ENCODE measurements at places on chromosomes 4 and X.

DNA sequence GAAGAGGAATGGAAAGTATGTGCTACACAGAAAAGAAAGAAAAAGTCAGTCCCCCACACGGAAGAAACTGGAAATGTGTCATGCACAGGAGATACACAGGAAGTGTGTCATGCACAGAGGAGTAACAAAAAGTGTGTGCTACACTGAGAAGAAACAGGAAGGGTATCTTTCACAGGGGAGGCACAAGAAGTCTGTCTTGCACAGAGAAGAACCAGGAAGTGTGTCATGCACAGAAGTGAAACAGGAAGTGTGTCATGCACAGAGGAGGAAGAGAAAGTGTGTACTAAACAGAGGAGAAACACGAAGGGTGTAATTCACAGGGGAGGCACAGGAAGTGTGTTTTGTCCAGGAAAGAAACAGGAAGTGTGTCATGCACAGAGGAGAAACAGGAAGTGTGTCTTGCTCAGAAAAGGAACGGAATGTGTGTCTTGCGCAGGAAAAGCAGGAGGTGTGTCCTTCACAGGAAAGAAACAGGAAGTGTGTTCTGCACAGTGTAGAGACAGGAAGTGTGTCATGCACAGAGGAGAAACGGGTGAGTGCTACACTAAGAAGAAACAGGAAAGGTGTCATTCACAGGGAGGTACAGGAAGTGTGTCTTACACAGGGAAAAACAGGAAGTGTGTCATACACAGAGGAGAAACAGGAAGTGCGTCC, 527.2 kb upstream of the PRKX start:
- no peak for DNase-seq

- DNase-seq, result no peak
Measured at GRCh38 chrX:44906041-44906440, 33.1 kb downstream of the KDM6A start.

DNA sequence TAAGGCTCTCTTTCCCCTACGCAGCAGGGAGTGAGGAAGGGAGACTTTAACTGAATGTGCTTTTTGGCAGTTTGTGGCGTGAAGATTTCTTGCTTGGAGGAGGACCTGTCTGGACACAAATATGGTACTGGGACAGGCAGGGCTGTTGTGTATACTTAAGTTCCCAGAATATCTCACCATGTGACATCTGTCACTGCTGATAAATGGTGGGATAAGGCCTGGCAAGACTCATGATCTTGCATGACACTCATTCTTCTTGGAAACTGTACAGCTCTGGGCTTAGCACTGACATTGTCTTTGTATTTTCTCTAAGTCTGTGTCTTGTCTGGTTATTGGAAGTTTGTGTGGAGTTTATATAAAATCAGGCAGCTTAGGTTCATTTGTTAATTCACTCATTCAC, 93.1 kb downstream of the STK32B start:
- DNase-seq, result no peak

DNA sequence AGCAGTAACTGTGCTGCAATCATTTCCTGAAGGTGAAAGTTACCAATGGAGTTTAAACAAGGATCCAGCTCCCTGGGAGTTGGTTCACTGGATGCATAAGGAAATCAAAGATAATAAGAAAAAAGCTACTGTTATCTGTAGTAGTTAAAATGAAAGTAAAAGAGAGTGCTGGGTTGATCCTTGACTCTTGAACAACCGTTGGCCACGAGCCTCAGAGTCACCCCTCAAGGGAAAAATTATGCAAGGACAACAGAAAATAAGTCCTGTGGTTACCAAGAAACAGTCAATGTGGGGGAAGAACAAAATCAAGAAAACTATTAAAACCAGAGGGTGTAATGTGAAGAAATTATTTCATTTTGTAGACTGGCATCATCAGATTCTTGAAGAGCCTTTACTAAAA, 49.7 kb upstream of the DDIT4L start:
- no peak for DNase-seq

- DNase-seq, result no peak
Measured at GRCh38 chr4:81881855-81882621, 410.3 kb upstream of the RASGEF1B start.

GRCh38 chrX:123976706-123977316, 15.3 kb downstream of the STAG2 start:
- DNase-seq, result no peak
